ENCODE measurements at places on chromosomes 4 and X.
A peak's percentile ranks its signal among the peaks of the same experiment; 100 is the strongest.

- DNase-seq = no peak
These were observed 121.2 kb upstream of the BANK1 start for GRCh38 chr4:101669138-101669831.

- DNase-seq = peak; percentile 16
These were observed 15.0 kb downstream of the RGN start for GRCh38 chrX:47093248-47093647.

GRCh38 chr4:86493460-86493859, 100.7 kb upstream of the PTPN13 start:
- DNase-seq = no peak

DNA sequence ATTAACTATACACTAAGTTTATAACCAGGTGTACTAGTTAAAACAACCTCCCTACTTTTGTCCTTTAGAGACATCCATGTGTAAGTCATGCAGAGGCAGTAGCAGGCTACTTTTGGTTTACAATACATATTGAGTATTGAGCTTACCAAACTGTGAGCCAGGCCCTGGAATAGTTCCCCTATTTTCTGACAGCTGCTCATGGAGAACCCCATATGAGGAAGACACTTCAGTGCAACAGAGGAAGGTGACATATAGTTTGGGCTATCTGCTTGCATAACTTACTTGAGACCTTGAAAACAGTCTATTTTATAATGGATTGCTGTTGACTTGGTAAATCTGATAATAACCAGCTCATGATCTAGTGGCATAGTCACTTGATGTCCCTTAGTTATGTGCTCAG, 190.5 kb downstream of the SH3BGRL start:
- DNase-seq = no peak

GRCh38 chr4:40473578-40474388, 138.7 kb downstream of the CHRNA9 start:
- DNase-seq = no peak

DNA sequence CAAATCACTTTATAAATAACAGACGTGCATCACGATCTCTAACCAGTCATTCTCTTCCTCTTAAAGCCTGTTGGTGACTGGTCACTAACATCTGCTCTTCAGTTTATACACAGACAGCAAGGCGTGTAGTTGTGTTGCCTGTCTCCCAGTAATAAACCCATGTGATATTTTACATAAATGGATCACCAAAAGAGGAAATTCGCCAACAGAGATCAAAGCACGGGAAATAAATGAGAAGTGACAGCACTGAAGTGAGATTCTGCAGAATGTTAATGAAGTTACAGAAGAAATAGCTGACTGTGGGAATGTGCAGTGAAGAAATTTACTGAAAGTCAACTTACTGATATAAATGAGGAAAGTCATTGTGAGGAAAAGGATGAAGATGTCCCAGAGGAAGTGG, 47.0 kb downstream of the AFF1 start:
- DNase-seq = peak; percentile 12

- no peak for DNase-seq
These were observed 3.9 kb upstream of the POU4F2 start for GRCh38 chr4:146634825-146635224.

DNA sequence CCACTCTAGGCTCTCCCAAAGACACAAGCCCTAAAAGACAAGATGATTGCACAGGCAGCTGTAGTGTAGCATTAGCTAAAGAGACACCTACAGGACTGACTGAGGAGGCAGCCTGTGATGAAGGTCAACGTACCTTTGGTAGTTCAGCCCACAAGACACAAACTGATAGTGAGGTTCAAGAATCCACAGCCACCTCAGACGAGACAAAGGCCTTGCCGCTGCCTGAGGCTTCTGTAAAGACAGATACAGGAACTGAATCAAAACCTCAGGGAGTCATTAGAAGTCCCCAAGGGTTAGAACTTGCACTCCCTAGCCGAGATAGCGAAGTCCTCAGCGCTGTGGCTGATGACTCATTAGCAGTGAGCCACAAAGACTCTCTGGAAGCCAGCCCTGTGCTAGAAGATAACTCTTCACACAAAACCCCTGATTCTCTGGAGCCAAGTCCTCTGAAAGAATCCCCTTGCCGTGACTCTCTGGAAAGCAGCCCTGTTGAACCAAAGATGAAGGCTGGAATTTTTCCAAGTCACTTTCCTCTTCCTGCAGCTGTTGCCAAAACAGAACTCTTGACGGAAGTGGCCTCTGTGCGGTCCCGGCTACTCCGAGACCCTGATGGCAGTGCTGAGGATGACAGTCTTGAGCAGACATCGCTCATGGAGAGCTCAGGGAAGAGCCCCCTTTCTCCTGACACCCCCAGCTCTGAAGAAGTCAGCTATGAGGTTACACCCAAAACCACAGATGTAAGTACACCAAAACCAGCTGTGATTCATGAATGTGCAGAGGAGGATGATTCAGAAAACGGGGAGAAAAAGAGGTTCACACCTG, 306.3 kb downstream of the ANK2 start:
- DNase-seq = peak; percentile 55

DNA sequence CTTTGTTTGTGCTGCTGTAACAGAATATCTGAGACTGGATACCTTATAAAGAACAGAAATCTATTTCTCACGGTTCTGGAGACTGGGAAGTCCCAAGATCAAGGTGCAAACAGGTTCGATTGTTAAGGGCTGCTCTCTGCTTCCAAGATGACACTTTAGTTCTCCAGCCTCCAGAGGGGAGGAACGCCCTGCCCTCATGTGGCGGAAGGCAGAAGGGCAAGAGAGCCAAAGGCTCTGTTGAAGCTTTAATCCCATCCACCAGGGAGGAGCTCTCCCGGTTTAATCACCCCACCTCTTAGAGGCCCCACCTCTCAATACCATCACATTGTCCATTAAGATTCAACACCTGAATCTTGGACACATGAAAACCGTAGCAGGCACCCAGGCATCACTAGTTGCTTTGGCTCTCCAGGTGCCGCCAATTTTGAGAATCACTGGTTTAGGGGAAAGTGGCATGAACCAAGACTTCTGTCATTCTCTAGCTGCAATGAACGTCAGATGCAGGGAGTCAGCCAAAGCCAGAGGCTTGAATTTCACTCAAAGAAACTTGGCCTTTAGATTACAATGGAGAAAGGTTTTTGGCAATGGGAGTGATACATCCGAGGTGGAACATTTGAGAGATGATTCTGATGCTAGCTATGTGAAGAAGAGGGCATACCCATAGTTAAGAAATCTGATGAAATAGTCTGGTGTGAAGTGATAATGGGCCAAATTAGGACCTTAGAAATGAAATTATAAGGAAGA, 15.7 kb downstream of the FHL1 start:
- peak; percentile 45 for DNase-seq

DNA sequence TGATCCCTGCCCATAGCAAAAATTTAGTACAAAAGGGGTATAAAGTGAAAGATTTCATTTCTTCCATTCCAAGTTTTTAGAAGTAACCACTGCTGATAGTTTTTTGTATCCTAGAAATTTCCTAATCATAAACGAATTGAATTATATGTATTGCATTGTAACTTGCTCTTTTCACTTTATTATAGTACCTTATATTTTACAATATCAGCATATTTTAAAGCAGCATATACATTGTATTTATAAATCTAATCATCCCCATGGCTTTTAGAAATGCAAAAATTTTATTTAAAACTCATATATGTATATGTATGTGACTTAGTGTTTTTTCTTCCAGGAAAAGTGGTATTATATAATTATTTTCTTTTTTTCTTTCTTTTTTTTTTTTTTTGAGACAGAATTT, 27.7 kb downstream of the STAG2 start:
- no peak for DNase-seq
